ENCODE measurements at places on chromosomes 1 and 21.

DNA sequence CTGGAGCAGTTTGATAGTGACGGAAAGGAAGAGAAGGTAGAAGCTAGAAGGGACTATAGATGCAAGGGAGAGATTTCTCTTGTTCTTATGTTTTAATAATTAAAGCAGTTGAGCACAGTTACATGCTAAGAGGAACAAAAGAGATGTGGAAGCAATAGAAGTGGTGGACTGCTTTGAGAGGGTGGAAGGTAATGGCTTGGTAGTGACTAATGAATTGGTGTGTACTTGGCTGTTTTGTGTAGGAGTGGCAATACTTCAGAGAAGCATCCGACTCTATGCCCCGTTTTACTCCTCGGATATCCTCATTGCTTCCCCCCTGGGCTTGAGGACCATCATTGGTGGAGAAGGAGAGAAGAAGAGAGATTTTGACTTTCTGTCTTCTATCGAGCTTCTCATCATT is 12.8 kb downstream of the UTP25 start:
- peak; percentile 52 for DNase-seq

DNA sequence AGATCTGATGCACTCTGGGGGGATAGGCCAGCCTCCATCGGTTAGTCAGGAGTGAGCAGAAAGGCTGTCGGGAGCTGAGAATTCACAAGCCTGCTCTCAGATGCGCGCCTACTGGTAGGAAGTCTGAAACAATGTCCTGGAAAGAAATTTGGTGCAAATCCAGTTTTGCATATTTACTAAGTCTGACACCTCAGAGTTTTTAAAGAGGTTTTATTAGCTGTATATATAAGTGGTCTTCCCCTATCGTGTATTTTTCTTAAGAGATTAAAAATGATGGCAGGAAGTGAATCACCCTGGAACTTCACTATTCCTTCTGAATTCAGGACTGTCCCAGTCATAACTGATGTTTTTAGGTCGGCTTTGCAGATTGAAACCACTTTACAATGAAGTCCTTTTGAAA is 99.8 kb upstream of the C1orf105 start:
- DNase-seq: peak; percentile 69

GRCh38 chr21:29125979-29126378 is 4.5 kb upstream of the MAP3K7CL start:
- no peak for DNase-seq

- no peak for DNase-seq
Measured at GRCh38 chr1:201954263-201955008, 867 bp upstream of the TIMM17A start.

GRCh38 chr1:116477429-116477828 is 93.4 kb downstream of the CD58 start:
- DNase-seq: no peak

DNA sequence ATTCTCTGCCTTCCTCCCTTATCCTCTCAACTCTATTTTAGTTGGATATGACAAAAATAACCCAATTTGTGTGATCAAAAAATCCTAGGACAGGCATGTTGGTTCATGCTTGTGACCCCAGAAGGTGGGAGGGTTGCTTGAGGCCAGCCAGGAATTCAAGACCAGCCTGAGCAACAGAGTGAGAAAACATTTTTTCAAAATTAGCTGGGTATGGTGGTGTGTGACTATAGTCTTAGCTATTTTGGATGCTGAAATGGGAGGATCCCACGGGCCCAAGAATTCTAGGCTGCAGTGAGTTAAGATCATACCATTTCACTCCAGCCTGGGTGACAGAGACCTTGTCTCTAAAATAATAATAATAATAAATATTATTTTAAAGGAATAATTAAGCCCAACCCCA is 1383.1 kb upstream of the ADGRL2 start:
- DNase-seq: peak; percentile 30

GRCh38 chr1:8184301-8184700 is 133.6 kb upstream of the SLC45A1 start:
- DNase-seq: no peak

DNA sequence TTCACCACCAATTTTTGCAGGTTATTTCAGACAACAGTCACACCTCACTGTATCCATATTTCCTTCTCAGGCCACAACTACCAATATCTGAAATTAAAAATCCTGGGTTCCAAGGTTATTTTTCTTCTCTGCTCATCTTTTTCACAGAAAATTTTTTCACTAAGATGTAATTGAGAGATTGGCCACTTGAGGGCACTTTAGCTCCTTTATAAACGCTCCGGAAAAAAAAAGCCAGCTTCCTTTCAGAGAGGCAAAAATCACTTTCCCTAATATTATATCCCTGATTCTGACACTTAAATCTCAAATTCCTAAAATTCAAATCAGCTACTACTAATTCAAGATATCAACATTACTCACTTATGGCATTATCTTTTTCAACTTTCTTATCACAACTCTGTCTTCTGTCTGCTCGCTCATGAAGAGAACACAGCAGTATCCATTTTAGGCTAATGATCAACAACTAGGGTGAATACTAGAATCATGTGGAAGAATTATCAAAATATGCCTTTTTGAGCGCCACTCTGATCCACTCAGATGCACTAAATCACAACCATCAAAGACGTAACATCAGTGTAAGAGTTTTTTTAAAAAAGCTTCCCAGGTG is 101.4 kb upstream of the RGS1 start:
- peak; percentile 46 for DNase-seq

GRCh38 chr1:3115275-3116149 is 46.5 kb downstream of the PRDM16 start:
- DNase-seq: no peak

DNA sequence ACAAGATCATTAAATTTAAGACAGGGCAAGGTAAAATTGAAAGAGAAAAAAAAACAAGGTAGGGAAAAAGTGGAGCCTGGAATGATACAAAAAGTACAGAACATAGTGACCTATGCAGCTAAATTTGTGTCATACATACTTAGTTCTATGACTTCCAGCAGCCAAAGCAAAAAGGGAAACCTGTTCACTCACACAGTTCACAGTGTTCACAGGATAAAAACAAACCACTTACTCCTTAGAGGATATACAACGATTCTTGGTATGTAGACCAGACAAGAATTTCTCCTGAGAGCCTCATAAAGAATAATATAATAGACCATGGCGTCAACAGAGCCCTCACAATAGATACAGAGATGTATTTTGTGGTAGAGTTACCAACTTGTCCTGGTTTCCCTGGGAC is 27.5 kb downstream of the COA7 start:
- no peak for DNase-seq

GRCh38 chr1:181504399-181504842 is 21.1 kb downstream of the CACNA1E start:
- DNase-seq: peak; percentile 42

- peak; percentile 69 for DNase-seq
Measured at GRCh38 chr1:15620155-15620545, 2.9 kb downstream of the DDI2 start.

GRCh38 chr21:14876524-14876840 is 188.3 kb downstream of the NRIP1 start:
- DNase-seq: no peak

DNA sequence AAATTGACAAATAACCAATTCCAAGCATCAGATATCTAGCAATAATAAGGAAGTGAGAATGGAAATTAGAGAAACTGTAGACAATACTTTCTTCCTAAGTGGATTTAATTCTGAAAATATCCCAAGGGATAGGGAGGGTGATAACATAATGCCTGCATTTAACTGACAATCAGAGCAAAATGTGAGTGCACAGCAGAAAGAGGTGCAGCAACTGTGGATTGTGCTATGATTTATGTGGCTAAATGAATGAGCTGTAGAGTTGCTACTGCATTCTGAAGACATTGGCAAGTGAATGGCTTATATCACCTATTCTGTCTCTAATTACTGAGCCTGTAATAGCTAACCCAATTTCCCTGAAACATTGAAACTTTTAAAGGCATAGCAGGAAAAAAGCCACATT is 39.0 kb downstream of the OLFM3 start:
- no peak for DNase-seq

- no peak for DNase-seq
Measured at GRCh38 chr1:87210151-87210550, 118.5 kb upstream of the LMO4 start.

DNA sequence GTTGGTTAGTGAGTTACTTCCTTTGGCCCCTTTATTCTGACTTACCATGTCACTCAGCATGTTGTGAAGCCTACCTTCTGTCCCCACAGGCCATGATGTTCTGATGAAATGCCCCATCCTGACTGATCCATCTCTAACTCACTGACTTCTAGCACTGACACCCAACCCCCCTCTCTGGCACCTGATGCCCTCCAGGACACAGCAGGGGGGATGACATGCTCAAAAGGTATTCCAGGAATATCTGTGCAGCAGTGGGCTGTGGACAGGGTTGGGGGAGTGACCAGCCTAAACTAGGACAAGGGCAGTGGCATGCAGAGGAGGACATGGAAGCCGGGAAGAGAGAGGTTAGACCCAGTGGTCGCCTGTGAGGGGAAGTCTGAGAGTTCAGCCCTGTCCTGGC is 25.5 kb downstream of the SYT2 start:
- no peak for DNase-seq

DNA sequence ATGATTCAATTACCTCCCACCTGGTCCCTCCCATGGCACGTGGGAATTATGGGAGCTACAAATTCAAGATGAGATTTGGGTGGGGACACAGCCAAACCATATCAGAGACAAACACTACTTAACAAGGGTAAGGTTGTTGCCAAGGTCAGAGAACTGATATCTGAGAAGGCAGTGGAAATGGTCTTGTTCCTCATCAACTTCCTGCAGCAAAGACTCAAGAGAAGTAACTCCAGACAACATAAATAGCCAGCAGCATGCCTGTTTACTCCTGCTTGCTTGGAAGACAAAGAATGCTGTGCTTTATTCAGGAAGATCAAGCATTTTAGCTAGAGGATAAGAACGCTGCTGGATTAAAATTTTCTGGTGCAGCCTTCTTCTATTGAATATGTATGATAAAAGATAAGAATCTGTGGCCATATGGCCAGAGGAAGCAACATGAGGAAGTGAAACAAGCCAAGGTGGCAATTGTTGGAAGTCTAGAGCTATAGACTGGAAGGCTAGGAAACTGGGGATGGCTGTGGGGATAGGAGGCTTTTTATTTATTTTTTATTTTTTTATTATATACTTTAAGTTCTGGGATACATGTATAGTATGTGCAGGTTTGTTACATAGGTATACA is 36.4 kb downstream of the DDAH1 start:
- no peak for DNase-seq

- no peak for DNase-seq
Measured at GRCh38 chr1:44348061-44348485, 7.0 kb downstream of the ERI3 start.

DNA sequence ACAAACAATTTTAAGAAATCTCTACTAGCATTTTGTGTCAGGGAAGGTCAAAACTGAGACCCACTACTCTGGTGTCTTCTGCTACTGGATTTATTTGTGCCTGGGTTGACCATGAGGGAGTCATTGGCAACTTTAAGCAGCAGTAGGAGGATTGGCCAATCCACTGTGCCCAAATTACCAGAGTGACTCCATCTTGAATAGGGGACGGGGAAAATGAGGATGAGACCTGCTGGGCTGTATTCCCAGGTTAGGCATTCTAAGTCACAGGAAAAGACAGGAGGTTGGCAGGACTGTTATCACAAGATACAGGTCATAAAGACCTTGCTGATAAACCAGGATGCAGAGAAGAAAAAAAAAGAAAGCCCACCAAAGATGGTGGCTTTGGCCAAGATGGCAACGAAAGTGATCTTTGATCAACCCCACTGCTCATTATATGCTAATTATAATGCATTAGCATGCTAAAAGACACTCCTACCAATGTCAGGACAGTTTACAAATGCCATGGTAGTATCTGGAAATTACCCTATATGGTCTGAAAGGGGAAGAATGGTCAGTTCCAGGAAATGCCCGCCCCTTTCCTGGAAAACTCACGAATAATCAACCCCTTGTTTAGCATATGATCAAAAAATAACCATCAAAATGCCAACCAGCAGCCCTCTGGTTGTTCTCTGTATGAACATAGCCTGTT is 200.9 kb downstream of the LTN1 start:
- no peak for DNase-seq

DNA sequence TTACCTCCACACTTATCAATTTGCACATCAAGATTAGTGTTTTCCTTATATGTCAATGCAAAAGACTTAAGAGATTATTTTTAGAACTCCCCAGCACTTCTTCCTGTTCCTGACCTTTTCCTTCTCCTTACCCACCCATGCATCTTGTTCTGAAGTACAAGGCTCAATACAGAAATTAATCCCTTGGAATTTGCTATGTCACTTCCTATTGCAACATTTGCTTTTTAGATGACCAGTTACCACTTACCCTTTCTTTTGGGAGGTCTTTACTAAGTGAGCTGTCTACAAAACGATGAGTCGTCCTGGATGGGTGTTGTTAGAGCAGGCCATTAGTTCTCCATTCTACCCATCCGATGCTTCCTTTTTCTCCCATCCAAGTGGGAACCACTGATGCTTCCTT is 221.2 kb downstream of the FMN2 start:
- DNase-seq: peak; percentile 94

DNA sequence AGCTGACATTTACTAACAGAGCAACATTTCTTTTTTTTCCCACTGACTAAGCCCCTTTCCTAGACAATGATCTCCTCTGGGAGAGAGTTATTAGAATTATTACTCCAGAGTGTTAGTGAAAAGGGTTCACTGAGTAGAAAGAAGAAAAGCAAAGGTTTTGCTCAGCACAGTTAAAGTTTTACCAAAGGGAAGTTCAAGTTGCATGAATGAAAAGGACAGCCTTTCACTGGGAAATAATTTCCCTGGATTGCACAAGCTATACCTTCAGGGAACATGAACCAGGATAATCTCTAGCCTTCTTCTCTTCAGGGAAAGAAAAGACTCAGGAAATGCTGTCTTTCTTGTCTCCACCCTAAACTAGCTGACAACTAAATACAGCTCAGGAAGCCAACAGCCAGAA is 71.4 kb upstream of the ESRRG start:
- DNase-seq: no peak

- no peak for DNase-seq
Measured at GRCh38 chr1:26482921-26483320, 10.7 kb downstream of the HMGN2 start.

- DNase-seq: no peak
Measured at GRCh38 chr1:230149751-230150584, 82.9 kb downstream of the GALNT2 start.

DNA sequence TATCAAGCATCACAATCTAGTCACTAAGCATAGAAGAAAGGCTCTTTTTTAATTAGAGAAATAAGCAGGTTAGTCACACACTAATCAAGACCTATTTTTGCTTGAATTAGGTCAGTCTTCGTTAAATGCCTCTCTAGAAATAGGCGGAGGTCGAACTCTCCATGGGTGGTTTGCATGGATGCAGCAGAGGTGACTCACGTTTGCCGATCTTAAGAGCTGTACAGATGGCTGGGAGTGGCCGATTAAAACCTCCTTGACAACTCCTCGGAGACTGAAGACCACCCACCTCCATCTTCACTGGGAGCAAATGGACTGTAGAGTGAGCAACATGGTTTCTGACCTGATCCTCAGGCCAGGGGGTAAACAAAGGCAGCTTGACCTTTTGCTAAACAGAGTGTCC is 249.3 kb downstream of the ZNF648 start:
- peak; percentile 51 for DNase-seq

GRCh38 chr1:229283183-229283611 is 12.3 kb downstream of the RAB4A start:
- no peak for DNase-seq

GRCh38 chr1:45348966-45349677 is 8.9 kb upstream of the MUTYH start:
- DNase-seq: no peak

GRCh38 chr1:204196068-204196795 is at the start of gene KISS1:
Gene KISS1, minus strand, starts transcription at chr1:204196491. Its CDS starts 3,615 bp downstream, at chr1:204192876.
- DNase-seq: no peak

All from HT1080 (cell line).